NCI-H524 (cell line): ENCODE measurements at places on chromosomes 16 and 17.

GRCh38 chr16:85514598-85515318 lies 98.4 kb upstream of the GSE1 start:
- DNase-seq: no peak

DNA sequence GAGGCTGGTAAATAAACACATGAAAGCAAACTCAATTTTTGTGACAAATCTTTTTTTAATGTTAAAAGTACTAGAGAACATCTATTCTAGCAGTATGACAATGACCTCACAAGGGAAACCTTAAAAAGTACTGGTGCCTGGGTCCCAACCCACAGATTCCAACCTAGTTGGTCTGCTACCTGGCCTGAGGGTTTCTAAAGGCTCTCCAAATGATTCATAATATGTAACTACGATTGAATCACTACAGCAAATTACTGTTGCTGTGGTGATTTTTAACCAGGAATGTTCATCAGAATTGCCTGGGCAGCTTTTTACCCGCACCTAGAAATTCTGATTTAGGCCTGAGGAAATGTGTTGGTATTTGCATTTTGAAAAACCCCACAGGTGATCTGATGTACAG lies 26.1 kb downstream of the CDR2 start:
- DNase-seq: no peak

- DNase-seq: no peak
Observed at GRCh38 chr16:13875614-13876284, 44.2 kb upstream of the ERCC4 start.

DNA sequence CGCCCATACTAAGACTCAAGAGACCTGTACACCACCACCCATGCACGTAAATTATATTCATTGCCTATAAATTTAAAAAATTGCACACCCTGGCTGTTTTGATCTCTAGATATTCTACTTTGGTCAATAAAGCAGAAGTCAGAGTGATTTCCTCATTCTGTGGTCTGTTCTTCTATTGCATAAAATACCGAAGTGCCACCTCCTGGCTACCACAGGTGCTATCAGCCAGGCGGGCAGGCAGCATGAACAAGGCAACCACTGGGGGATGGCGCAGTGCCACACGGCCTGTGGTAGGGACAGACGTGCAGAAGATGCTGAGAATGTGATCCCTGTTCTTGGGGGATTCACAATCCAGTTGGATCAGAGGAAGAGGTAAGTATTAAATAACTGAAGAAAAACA lies 122.3 kb downstream of the CDK5R1 start:
- DNase-seq: peak; percentile 46

- DNase-seq: peak; percentile 67
Observed at GRCh38 chr16:30010844-30011713, at the start of gene DOC2A. Gene DOC2A, minus strand, starts transcription at chr16:30011027. Its CDS starts 805 bp downstream, at chr16:30010222.

GRCh38 chr17:2107506-2107905 lies 52.6 kb downstream of the HIC1 start:
- DNase-seq: no peak

GRCh38 chr16:56111100-56111499 lies 80.2 kb upstream of the GNAO1 start:
- DNase-seq: no peak

DNA sequence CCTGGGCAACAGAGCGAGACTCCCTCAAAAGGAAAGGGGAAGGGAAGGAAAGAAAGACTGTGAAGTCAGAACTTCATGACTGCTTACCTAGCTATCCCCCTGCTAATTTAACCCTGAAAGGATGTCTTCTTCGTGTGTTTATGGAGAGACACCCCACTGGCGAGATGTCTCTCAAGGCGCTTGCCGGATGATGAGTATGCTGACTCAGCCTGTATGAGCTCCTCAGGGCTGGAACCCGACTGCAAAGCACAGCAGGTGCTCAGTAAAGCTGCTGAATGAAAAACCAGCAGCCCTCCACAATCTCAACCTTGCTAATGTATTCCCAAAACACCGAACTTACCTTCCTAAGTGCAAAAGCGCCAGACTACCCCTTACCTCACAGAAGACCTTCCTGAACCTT lies 2.3 kb downstream of the ANKFY1 start:
- DNase-seq: no peak

GRCh38 chr16:19683453-19684236 lies 34.4 kb downstream of the KNOP1 start:
- DNase-seq: no peak

GRCh38 chr17:69232650-69233049 lies 4.0 kb upstream of the ABCA10 start:
- no peak for DNase-seq

GRCh38 chr16:20735490-20735889 lies 6.1 kb downstream of the THUMPD1 start:
- no peak for DNase-seq

DNA sequence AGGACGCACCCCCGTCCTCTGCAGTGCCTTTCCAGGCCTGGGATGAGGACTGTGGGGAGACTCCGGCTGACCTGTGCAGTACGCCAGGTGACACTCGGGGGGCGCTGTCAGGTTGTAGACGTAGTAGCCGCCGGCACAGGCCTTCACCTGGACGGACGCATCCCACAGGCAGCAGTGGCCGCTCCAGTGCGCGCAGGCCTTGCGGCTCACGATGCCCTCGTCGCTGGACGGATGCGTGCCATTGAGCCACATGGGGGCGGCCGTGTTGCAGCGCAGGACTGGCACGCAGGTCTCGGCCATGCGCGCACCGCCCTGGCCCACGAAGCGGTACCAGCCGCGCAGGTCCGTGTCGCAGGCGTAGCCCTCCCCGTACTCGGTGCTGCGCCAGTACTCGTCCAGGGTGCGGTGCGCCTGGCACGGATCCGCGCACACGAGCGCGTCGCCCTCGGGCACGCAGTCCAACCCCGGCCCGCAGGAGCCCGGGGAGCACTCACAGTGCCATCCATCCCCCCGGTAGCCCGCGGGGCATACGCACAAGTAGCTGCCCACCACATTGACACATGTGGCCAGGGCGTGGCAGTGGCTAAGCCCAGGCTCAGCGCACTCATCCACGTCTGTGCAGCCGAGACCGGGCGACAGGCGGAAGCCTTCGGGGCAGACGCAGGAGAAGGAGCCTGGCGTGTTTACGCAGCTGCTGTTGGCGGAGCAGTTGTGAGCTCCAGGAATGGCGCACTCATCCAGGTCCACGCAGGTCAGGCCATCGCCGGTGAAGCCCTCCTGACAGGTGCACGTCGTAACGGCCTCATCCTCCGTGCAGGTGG lies 3.9 kb downstream of the UMOD start:
- DNase-seq: peak; percentile 8

DNA sequence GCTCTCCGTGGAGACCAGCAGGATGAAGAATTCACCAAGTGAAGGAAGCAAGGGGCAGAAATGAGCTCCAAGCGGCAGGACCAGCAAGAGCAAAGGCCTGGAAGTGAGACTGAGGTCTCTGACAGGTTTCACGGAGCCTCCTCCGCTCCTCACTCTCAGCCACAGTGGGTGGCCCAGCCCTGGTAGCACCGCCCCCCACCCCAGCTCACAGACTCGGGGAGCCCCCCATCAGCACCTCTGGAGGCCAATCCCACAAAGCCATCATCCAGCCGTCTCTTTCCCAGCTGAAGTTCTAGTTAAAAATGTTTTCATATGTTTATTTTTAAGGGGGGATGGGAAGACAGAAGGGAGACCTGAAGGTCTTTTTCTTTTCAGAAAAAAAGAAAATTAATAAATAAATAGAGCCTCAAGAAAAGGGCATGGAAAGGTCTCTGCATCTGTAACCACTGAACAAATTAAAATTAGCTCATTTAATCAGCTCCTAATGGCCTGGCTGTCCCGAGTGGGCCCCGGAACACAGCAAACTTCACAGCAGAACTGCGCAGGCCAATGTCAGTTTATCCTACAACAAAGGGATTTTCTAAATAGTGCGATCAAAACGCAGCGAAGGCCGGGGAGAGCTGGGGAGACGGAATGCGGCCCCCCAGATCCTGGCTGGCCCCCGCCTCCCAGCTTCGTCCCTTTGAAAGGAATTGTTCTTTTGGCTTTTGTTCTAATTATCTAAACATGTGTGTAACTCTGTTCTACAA lies 190.3 kb downstream of the ZNF423 start:
- DNase-seq: no peak

GRCh38 chr16:57966204-57966771 lies 4.6 kb downstream of the CNGB1 start:
- no peak for DNase-seq

DNA sequence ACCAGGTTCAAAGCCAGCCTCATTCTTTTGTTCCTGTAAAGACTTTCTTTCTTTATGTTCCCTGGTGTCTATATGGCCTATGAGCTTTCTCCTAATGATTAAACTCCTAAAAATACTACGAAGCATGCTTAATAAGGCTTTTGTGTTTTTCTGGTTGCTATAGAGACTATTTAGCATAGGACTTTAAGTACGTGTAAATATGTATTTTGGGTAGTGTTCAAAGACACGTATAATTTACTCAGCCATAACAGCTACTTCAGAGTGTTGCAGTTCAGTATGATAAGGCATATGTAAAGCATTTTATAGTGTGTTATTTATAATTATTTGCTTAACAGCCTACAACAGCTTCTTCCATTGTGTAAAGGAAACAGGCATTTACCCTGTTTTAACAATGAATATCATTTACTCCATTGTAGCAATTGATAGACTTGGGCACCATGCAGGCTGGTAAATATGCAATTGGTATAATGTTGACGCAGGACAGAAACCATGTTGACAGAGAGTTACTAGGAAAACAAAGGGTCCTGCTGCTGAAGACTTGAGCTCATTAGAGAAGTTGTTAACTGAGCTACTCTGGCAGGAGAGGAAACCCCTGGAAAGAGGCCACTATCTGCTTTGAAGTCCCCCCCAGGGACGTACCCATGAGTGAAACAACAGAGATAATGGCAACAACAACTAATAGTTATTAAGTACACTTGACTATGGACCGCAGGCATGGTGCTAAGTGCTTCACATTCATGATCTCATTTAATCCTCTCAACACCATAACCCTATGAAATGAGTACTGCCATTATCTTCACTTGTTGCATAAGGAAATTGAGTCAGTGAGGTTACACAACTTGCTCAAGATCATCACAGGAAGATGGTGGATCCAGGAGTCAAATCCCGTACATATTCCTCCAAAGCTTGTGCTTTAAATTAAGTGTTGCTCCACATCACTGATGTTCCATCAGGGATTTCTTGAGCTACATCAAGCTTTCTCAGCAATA lies 342.2 kb upstream of the DYNLRB2 start:
- DNase-seq: no peak

DNA sequence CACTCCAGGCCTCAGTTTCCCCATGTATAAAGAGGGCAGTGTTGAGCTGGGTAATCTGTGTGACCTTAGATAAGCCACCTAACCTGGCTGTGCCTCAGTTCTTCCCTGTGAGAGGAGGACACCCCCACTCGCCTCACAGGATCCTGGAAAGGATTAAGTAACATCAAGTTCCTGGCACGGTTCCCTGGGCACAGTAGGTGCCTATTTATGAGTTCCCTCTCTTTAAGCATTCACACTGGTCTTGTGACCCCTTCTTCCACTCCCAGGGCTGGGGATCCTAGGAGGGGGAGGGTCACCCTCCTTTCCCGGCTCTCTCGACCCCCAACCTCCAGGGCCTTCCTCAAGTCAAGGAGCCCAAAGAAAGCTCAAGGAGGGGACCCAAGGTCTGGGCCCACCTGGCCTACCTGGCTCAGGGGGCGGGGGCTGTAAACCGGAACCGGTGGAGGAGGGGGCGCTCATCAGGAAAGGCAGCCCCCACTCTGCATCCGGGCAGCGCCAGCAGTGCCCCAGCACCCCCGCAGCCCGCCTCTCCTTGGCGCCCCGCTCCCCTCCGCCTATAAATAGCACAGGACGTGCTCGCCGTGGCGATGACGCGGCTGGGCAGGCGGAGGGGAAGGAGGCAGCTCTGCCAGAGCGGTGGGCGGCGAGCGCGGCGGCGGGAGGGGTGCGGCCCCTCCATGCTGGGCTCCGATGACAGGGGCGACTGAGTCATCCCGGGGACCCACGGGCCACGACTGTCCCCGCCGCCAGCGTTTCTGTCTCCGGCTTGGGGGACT lies 9.4 kb downstream of the RPL19 start:
- no peak for DNase-seq

DNA sequence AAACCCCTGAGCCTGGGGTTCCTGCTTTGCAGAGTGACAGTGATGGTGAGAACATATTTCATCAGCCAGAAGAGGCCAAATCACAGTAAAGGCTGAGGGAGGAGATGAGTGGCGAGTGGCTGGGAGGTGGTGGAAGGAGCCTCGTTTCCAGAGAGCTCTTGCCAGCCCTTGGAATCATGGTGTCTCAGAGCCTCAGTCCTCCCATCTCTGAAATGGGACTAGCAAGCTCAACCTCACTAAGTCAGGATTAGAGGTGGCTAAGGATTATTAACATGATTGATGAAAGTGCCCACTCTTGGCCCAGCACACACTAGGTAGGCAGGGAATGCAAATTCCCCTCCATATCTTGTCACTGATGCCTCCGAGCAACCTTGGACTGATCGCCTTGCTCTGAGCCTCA lies 43.0 kb downstream of the IL4R start:
- no peak for DNase-seq

- no peak for DNase-seq
Observed at GRCh38 chr17:17970699-17971430, 1.3 kb downstream of the TOM1L2 start.

DNA sequence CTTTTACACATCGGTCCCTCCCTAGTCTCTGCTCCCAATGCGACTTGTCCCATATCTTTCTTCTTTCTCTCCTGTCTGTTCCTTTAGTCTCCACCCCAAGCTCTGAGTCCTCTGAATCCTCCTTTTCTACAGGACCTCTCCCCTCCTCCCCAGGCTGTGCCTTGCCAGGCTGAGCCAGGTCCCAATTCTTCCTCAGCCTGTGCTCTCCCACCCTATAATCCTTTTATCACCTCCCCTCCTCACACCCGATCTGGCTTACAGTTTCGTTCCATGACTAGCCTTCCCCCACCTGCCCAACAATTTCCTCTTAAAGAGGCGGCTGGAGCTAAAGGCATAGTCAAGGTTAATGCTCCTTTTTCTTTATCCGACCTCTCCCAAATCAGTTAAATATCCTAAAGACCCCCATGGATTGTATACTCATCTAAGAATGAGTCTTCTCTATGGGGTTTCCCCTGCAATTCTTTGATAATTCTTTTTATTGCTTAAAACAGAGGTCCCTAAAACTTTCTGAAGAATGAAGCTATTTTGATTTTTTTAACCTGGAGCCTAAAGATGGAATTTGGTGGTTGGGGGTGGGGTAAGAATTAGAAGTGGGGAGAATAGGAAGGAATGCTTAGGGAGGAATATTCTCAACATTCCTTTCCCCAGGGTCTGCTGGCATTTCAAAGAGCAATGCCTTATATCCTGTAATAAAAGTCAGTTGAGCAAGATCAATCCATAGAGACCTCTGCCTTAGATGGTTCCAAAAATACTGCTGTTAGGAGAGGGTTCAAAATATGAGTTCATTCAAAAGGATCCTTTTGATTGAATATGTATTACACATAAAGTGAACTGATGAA lies 102.8 kb downstream of the MYO1D start:
- peak; percentile 63 for DNase-seq

GRCh38 chr17:48374650-48375230 lies 55.3 kb downstream of the SKAP1 start:
- peak; percentile 14 for DNase-seq

DNA sequence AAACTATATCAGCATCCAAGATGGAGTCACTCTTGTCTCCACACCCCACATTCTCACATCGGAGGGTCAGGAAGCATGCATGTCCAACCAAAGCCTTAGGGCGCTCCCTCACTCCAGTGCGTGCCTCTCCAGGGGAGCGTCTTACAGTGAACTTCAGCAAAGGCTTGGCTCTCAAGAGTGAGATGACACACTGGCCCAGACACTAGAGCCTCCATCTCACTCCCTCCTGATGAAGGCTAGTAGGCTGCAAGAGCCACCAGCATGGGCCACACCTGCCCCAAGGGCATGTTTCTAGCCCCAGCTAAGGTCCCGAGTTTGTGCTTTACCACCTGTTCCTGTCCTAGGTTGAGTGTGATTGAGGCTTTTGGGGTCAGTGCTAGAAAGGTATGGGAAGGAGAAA lies 40.5 kb downstream of the BEAN1 start:
- DNase-seq: no peak

GRCh38 chr17:7262192-7262934 lies at the start of gene CLDN7:
Gene CLDN7, minus strand, starts transcription at chr17:7262478. Its CDS starts 435 bp downstream, at chr17:7262043.
- no peak for DNase-seq
